Stimulated activated CD8-positive, alpha-beta memory T cell treated with anti-CD3 and anti-CD28 coated beads, Interleukin-7, amount 100 ng/mL, for 4 hours (primary cell): ENCODE measurements at places on chromosomes 4 and X.

- DNase-seq = no peak
Observed at GRCh38 chr4:24279911-24280375, 304.4 kb downstream of the DHX15 start.

DNA sequence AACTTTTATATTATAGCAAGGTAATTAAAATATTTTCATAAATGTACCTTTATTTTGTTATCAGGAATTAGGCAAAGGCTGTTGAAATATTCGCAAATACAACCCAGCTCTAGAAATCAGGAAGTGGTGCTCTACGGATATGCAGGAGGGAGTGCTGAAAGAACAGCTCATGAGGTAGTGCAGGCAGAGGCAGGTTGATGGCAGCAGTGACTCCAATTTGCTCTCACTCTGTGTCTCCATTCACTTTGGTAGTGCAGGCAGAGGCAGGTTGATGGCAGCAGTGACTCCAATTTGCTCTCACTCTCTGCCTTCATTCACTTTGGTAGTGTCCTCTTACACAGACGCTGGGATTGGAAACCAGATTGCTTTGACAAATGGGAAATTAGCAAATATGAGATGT lies 277.9 kb downstream of the TRIML1 start:
- no peak for DNase-seq

DNA sequence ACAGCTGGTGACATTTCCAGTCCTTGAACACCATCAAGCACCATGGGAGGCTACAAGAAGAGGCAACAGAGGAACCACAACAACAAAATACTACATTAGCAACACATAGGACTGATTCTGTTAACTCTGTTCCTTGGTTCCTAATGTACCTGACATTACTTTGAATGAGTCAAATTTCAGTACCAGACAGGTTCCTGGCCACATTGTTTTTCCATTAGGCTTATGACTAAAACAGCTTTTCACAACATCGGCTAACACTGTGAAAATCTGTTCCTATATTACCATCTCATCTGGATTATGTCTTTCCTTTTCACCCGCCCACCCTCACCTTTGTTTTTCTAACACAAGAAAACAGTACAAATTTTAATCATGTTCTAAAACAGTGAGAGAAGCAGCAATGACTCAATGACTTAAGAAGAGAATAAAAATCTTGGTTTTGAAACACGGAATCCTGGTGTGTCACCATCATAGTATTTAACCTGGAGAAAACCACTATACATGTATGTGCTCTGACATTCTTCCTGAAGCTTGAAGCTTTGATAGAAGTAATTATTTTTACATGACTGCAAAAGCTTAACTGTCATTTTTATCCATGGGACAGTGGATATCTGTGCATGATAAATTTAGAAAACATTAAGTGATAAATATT lies 143.9 kb downstream of the SCFD2 start:
- DNase-seq = no peak

DNA sequence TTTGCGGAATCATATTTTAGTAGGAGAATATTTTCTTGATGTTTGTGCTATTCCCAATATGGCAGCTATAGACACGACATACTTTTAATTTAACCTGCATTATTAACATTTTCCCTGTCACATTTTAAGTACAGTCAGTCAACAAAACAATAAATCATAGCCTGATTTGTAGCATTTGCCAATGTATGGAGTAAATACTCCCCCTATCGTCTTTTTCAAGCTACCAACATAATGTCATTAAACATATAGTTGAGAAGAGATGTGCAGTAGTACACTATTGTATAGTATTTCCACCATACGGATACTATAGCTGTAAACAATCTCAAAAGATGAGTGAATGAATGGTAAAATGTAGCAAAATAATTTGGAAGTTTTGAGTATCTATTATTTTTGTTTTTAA lies 303.7 kb upstream of the MAGEB2 start:
- no peak for DNase-seq

DNA sequence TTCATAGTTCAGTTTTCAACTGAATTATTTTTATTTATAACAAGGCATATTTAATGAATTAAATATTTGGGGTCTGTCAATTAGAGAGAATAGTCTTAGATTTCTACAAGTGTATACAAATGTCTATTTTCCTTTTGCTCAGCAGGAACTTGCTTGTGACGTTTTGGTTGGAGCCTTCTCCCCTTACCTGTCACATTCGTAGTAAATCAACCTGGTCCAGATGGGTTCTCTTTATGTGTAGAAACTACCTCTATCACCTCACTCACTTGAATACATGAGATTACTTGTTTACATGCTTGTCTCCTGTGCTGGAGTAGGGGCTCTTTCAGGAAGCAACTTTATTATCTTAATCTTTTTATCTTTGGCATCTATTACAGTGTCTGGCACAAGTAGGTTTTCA lies 938.3 kb upstream of the IGFBP7 start:
- no peak for DNase-seq

DNA sequence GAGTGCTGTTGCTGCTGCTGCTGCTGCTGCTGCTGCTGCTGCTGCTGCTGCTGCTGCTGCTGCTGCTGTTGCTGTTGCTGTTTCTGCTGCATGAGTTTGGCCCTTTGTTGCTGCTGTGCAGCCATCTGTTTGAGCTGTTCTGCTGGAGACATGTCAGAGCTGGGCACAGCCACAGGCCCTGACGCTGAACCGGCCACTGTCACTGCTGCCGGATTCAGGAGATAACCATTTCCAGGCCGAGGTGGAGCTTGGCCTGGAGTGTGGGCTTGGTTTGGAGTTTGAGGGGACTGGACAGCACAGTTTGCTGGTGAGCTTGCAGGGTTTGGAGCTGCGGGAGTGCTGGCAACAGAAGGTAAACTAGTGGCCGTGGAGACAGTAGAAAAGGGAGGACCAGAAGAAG lies 224.3 kb downstream of the MGST2 start:
- no peak for DNase-seq

DNA sequence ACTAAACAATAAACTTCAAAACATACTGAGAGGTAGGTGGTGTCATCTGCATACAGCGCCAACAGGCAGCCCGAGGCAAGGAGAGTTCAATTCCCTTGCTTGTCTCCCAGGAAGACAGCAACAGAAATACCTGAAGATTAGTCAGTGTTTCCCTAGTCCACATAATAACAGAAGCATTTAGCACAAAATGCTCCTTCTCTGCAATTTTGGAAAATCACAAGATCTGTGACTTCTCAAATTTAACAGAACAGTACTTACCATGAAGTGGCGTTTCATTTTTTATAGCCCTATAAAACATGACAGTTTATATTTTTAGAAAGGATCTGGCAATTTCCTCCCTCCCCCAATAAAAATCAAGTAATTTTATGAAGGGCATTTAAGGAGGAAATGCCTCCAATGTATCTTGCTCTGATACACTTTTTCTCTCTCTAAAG lies 67.1 kb upstream of the MYOZ2 start:
- no peak for DNase-seq

GRCh38 chr4:160347197-160347596 lies 1244.3 kb downstream of the RAPGEF2 start:
- no peak for DNase-seq

DNA sequence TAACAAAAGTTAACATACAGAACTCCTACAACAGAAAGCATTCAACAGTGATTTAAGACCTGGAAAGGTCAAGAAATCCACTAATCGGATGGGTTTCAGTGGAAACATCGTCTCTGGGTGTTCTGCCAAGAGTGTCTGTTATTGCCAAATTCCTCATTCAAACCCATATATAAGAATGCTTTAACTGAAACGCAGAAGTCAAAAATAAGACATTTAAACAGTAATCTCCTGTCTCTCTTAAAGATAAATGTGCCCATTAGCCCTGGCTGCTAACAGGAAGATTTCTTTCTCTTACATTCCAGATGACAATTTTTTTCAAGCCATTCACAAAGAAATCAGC lies 31.5 kb downstream of the DCTD start:
- DNase-seq = no peak

DNA sequence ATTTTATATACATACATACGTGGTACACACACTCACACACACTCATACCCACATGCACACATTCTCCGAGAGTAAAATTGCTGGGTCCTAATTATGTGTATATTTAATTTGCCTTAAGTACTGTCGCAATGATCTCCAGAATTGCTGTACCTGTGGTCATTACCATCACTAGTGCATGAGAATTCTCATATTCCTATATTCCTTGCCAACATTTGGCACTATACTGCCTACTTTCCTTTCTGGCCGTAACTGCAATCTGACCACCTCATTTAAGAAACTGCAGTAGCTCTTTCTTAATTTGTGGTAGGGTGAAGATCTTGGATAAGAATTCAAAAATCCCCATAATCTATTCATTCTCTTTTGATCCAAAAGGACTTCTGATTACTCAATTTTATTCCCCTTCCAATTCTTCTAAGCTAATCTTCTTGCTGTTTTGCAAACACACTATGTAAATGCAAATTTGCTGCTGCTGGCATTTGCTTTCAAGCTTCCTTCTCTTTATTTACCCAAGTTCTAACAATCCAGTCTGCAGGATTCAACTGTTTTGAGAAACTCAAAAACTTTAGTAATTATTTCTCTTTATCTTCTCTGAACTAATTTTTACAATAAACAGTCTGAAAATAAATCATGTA lies 45.1 kb downstream of the ASIC5 start:
- no peak for DNase-seq

DNA sequence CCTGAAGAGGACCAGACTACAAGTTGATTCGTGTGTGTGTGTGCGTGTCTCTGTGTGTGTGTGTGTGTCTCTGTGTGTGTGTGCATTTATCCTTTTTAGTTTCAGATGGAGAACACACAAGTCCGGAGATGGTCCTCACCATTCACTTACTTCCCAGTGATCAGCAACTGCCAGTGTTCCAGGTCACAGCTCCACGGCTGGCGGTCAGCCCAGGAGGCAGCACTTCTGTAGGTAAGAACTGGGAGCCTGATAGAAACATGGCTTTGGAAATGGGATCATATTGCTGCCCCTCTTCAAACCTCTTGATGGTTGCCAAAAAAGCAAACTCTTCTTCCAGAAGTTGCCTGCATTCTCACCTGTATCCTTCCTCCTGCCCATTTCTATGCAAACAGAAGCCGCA lies 122.6 kb upstream of the ANXA3 start:
- no peak for DNase-seq

DNA sequence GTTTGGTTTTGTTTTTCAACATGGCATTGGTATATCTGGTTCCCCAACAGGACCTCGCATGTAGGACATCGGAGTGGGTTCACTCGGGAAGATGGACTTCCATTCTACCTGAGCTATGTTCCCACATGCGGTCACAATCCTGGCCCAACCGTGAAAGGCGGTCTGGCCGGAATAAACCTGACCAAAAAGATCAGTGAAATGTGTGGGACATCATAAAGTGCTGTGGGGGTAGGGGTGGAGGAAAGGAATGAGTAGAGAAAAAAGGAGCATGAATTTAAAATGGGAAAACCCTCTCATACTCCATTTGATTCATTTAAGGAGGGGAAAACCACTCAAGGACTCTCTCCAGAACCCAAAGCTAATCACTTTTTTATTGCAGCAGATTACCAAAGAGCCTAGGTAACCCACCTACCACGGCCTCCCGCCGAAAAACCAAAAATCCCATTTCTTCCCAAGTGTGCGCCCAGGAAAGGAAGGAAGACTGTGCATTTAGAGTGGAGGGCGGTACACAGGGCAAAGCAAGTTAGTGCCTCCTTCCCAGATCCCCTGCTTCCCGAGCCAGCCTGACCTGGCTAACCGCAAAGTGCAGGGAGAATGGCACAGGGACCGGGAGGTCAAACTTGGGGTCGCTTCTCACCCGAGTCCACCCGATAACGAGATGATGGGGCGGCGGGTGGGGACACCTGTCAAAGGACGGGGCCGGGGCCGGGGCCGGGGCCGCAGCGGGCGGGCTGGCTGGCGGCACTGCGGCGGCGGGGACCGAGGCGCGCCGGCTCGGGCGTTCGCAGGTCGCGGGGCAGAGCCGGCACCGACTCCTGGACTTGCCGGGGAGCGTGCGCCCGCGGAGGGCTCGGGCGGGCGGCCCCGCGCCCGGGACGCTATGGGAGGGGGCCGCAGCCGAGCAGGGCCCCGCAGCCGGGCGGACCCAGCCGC lies 669 bp downstream of the TMEM150C start:
- no peak for DNase-seq

DNA sequence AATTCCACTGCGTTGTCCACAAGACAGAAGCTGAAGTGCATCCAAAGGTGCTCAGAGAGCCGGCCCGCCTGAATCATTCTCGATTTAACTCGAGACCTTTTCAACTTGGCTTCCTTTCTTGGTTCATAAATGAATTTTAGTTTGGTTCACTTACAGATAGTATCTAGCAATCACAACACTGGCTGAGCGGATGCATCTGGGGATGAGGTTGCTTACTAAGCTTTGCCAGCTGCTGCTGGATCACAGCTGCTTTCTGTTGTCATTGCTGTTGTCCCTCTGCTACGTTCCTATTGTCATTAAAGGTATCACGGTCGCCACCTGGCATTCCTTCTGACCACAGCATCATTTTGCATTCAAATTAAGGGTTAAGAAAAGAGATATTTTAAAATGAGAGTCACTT lies 115.5 kb downstream of the NFKB1 start:
- DNase-seq = no peak

DNA sequence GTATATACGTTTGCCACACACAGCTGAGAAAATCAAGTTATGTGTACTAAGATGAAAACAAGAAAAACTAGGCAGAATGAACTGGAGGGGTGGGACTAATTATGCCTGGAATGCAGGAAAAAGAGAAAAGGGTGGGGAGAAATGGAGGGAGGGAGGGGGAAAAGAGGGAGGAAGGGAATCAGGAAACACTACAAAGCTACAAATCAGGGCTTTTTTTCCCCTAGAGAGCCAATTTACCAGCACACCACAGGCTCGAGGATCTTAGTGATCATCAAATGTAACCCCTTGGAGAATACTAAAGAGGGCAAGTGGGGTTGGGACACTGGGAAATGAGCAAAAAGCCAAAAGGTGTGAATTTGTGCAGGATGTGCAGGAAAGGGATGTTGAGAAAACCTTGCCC lies 451.9 kb downstream of the SMARCA1 start:
- DNase-seq = no peak

GRCh38 chrX:96707804-96708203 lies 23.2 kb downstream of the DIAPH2 start:
- DNase-seq = no peak

DNA sequence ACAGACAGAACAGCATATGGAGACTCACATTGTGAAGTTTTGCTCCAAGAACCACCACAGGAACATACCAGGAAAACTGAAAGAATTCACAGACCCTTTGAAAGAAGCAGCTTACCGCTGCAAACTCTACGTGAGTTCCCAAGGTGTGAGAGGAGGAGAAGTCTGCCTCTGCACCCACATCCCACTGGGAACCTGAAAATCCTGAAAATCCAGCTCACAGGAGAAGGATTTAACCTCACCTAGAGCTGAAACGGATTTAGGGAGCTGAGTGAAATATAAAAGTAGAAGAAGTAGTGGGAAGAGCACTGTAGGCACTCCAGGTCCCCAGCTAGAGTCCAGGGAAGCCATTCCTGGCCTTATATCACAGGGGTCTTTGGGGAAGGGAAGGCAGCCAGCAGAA lies 80.0 kb downstream of the FHIP1A start:
- no peak for DNase-seq

GRCh38 chr4:99723612-99724011 lies 66.0 kb upstream of the C4orf54 start:
- no peak for DNase-seq

DNA sequence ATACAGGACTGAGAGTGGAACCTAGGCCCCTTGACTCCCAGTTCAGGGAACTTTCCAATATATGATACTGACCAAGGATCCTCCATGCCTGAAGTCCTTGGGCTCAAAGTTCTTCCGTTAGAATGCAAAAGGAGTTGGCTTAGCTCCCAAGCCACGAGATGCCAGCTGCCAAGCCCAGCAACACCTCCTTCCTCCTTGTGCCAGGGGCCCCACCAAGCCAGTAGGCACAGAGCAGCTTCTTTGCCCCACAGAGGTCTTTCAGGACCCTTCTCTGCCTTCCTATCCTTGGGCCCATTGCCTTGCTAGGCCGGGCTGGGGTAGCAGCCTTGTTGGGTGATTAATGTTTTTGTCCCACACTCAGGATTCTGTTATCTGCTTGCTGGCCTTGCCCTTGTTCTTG lies 105.6 kb downstream of the EFNB1 start:
- DNase-seq = no peak
